Large intestine (tissue), 12 donors: ENCODE measurements at places on chromosomes 5 and 9. TPM values are rescaled to one million over a fixed set of nuclear protein-coding genes. Genes with fewer than 3 reads are reported as not detected.

ADGRD2 gene
- polyA plus RNA-seq: not detected

PRXL2C gene
- polyA plus RNA-seq: 5.9 TPM

PLPP7 gene
- polyA plus RNA-seq: 1.1 TPM

KCNMB1 gene
- polyA plus RNA-seq: 6.5 TPM

GRCh38 chr5:72041654-72042053, 65.6 kb upstream of the MAP1B start:
- DNase-seq: no peak

POU4F3 gene
- polyA plus RNA-seq: not detected

- DNase-seq: no peak
Measured at GRCh38 chr9:105647595-105648349, 14.5 kb upstream of the TAL2 start.

TRIO gene
- 66.6 TPM for polyA plus RNA-seq

GRCh38 chr9:27489087-27489876, 34.8 kb upstream of the IFNK start:
- DNase-seq: no peak

DNA sequence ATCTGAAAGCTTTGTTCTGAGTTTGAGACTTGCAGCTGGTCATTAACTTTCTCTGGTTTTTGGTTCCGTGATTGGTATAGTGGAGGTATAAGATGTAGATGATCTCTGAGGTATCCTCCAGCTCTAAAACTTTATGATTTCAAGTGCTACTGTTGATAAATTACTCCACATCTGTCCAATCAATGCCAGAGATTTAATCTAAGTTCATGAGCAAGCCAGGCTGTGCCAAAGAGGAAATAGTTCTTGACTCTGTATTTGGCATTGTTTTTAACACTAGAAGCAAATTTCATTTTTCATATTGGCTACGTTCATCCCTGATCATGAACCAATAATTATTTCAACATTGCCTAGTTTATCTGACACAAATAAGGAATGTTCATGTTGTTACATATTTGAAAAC, 28.5 kb upstream of the CHD1 start:
- DNase-seq: no peak

- DNase-seq: no peak
Measured at GRCh38 chr5:72125941-72126620, 18.8 kb downstream of the MAP1B start.

- no peak for DNase-seq
Measured at GRCh38 chr5:158875272-158875679, 224.4 kb downstream of the EBF1 start.

TTC16 gene
- 0.03 TPM for polyA plus RNA-seq

SEPTIN8 gene
- 44.0 TPM for polyA plus RNA-seq

GRCh38 chr5:7242118-7242710, 153.7 kb upstream of the ADCY2 start:
- DNase-seq: no peak

PCDHGC4 gene
- 1.7 TPM for polyA plus RNA-seq

DNA sequence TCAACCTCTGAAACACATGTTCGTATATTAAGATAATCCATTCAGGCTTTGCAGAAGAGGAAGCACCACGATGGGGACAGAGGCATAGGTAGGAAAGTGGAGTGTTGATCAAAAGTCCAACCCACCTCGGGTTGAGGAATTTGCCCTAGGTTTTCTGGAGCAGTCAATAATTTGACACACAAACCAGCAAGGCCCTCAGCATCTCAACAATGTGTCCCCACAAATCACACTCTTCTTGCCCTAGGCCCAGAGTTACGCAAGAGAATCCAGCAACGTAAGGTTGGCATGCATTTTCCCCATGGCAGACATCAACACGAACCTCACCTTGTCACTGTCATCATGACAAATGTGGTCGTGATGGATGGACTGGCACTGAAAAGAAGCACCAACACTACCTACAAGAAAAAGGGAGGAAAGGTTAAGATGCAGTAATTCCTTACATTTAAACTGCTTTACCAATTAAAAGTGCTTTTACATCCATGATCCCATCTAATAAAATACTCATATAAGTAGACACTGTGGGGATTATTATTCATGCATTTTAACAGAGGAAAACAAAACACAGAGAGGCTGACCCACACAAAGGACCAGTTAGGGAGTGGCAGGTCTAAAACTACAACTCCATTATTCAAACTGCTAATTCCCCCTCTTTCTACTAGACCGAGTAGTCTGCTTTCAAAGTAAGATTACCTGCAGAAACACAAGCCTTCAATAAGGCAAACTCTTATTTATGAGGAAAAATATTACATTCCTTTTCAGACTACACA, 24.4 kb upstream of the RNF38 start:
- no peak for DNase-seq

GRCh38 chr9:79630521-79631403, 59.0 kb downstream of the TLE4 start:
- no peak for DNase-seq

ANKDD1B gene
- polyA plus RNA-seq: 18.1 TPM

GRCh38 chr5:131386779-131387178, 122.9 kb downstream of the CDC42SE2 start:
- no peak for DNase-seq

- DNase-seq: no peak
Measured at GRCh38 chr9:96487949-96488348, 38.0 kb downstream of the HABP4 start.

DNA sequence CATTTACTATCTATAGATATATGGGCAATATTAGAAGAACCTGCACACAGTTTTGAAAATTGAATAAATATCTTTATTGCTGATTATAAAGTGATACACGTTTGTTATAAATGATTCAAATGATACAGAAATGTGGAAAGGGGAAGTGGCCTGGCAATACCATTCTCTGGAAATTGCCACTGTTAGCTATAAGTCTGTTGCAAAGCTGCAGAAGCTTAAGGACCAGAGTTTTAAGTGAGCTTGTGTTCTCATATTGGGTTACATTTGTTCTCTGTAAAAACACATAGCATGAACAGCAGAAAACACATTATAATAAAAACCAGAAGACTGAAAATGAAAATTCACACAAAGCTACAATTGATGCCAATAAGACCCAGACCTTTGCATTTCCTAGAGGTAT, 59.6 kb downstream of the RASGRF2 start:
- no peak for DNase-seq

- no peak for DNase-seq
Measured at GRCh38 chr5:63439537-63439936, 522.7 kb downstream of the HTR1A start.

GRCh38 chr9:76458903-76459693, at the start of gene GCNT1:
GCNT1 (plus strand) TSS chr9:76459182; CDS start chr9:76502382, 43,200 bp downstream.
- peak; percentile 97 for DNase-seq

DNA sequence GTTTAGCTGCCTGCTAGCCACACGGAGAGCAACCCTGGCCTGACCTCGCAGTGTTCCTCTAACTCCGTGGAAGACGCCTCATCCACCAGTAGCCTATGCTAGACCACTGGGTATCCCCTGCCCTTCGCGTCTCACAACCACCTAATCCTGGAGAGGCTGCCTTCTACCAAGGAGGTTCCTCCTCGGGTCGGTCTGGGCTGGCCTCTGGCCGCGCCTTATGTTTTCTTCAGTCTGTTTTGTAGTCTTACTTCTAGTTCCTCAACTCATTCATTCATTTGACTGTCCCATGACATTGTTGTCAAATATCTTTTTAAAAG, 1.6 kb upstream of the TPM2 start:
- DNase-seq: no peak

ZNF608 gene
- 44.2 TPM for polyA plus RNA-seq

GRCh38 chr5:142845954-142846398, 75.8 kb downstream of the ARHGAP26 start:
- peak; percentile 32 for DNase-seq

GRCh38 chr9:98185611-98186171, 6.7 kb downstream of the CORO2A start:
- no peak for DNase-seq

DNA sequence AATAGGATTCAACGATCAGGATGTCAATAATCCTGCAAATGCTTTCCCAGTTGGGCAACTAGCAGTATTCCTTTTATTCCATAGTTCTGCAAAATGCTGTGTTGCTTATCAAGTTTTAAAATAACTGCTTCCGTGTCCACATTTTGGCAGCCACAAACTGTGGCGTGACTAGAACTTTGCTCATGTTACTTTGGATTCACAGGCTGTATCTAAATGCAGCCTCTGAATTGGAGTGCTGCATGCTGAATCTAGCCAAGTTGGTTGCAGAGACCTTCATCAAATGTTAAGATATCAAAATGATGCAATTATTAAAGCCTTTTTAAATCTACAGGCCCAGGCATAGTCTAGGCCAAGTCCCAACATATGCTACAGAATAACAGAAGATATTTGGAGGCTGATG, 249.2 kb downstream of the NR2F1-AS1 start:
- DNase-seq: no peak

- no peak for DNase-seq
Measured at GRCh38 chr5:54804086-54804485, 181.3 kb downstream of the ESM1 start.

FUT7 gene
- polyA plus RNA-seq: 0.69 TPM

DNA sequence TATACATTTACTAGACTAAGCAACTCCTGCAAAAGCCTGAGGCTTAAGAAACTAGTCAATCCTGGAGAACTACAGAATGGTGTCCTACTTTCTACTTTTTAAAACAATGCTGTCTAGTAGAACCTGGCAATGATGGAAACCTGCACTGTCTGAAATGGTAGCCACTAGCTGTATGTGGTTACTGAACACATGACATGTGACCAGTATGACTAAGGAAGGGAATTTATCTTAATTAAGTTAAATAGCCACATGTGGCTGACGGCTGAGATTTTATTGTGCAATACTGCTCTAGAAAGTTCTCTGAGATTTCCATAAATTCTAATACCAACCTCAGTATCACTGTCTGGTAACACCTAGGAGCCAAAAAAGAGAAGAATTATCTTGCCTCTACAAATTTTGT, 44.9 kb upstream of the RAPGEF6 start:
- no peak for DNase-seq

EMB gene
- 69.5 TPM for polyA plus RNA-seq

- no peak for DNase-seq
Measured at GRCh38 chr5:3386637-3387036, 209.0 kb upstream of the IRX1 start.

- no peak for DNase-seq
Measured at GRCh38 chr9:87676976-87677775, 48.7 kb upstream of the CTSL start.

PCDHA1 gene
- 0.55 TPM for polyA plus RNA-seq

GRCh38 chr5:131541762-131542161, 93.3 kb downstream of the RAPGEF6 start:
- DNase-seq: no peak

DNA sequence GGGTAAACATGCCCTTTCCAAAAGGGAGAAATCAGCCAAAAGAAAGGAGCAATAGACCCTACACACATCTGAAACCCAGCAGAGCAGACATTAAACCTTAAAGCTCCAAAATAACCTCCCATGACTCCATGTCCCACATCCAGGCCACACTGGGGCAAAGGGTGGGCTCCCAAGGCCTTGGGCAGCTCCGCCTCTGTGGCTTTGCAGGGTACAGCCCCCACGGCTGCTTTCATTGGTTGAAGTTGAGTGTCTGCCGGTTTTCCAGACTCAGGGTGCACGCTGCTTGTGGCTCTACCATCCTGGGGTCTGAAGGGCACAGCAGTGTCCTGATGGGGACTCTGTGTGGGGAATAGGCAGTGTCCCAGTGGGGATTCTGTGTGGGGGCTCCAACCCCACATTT, 146.5 kb downstream of the ZDHHC21 start:
- no peak for DNase-seq

OCLN gene
- 85.5 TPM for polyA plus RNA-seq

- DNase-seq: no peak
Measured at GRCh38 chr9:133580419-133580738, 28.8 kb downstream of the FAM163B start.

GRCh38 chr5:132052520-132052919, 7.9 kb upstream of the IL3 start:
- DNase-seq: no peak

EPB41L4A gene
- 2.2 TPM for polyA plus RNA-seq

DNA sequence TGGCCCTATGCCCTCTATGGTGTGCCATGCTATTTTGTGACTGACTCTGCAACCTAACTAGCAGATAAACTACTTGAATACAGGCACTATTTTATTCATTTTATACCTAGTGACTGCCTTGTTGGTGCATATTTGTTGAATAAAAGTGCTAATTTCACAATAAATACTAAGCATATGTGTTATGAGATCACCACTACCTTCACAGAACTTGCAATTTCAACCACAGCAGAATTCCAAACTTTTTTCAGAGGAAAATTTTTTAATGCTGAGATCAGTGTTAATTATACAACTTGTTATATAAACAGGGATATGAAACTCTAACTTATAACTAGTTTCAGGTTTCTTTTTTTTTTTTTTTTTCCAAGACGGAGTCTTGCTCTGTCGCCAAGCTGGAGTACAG, 94.8 kb downstream of the NR3C1 start:
- DNase-seq: no peak

TLX3 gene
- polyA plus RNA-seq: not detected

GRCh38 chr5:143740956-143741355, 71.0 kb upstream of the HMHB1 start:
- DNase-seq: no peak

- no peak for DNase-seq
Measured at GRCh38 chr5:26329562-26330189, 708.7 kb downstream of the CDH9 start.
